ENCODE measurements at places on chromosomes 1 and 21.

- no peak for DNase-seq
These were observed 43.4 kb downstream of the EIF2D start for GRCh38 chr1:206568779-206569352.

GRCh38 chr1:246691622-246692495 lies 32.4 kb upstream of the SCCPDH start:
- no peak for DNase-seq

- DNase-seq = no peak
These were observed 270.2 kb upstream of the CSF3R start for GRCh38 chr1:36752891-36753361.

- no peak for DNase-seq
These were observed 42.0 kb downstream of the TM2D1 start for GRCh38 chr1:61682891-61683290.

GRCh38 chr1:17765444-17766411 lies 10.6 kb downstream of the ACTL8 start:
- peak; percentile 73 for DNase-seq

- DNase-seq = peak; percentile 51
These were observed 249.1 kb upstream of the NR5A2 start for GRCh38 chr1:199778324-199778955.

GRCh38 chr1:42944246-42944928 lies 14.3 kb downstream of the SLC2A1 start:
- no peak for DNase-seq

GRCh38 chr1:101960142-101960541 lies 36.6 kb downstream of the OLFM3 start:
- no peak for DNase-seq

DNA sequence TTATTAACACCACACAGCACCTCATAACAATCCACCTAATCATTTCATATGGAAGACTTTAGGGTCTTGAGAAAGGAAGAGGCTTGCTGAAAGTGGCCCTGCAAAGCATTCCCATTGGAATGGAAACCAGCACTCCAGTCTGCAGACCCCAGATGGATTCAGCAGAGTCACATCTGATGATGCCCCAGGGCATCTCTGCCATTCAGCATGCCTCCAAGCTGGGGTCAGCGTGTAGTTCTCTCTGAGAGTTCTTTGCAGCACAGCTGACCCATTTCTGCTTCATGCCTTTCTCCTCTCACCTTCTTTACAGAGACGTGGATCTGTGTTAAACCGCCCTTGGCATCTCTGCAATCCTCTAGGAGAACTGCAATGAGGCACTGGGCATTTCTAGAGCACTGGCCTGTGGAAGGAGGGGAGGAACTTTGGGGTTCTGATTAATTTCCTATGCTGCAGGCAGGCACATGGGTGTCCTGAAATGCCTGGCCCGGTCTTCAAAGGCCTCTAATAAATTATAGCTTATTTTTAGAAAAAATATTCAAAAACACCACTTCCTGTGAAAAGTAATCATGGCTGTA lies 2.6 kb upstream of the LUZP1 start:
- DNase-seq = no peak

GRCh38 chr1:165837838-165838364 lies 10.5 kb downstream of the UCK2 start:
- DNase-seq = no peak

DNA sequence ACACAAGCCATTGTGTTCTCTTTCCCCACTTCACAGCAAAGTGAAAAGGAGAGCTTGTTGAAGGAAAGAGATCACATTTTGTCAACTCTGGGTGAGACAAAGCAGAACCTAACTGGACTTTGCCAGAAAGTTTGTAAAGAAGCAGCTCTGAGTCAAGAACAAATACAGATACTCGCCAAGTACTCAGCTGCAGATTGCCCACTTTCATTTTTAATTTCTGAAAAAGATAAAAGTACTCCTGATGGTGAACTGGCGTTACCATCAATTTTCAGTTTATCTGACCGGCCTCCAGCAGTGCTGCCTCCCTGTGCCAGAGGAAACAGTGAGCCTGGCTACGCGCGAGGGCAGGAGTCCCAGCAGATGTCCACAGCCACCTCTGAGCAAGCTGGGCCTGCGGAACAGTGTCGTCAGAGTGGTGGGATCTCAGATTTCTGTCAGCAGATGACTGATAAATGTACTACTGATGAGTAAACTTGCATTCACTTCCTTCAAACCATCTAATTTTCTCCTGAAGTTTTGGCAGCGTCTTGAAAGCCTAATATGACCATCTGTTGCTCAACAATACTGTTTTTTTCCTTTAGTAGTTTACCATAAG lies 43.7 kb downstream of the BACH1 start:
- DNase-seq = peak; percentile 97

GRCh38 chr1:202961220-202961880 lies 3.2 kb upstream of the ADIPOR1 start:
- no peak for DNase-seq

GRCh38 chr1:212205843-212206242 lies 79.4 kb upstream of the PPP2R5A start:
- DNase-seq = no peak

GRCh38 chr21:36966821-36967768 lies 626 bp upstream of the HLCS start:
- no peak for DNase-seq

DNA sequence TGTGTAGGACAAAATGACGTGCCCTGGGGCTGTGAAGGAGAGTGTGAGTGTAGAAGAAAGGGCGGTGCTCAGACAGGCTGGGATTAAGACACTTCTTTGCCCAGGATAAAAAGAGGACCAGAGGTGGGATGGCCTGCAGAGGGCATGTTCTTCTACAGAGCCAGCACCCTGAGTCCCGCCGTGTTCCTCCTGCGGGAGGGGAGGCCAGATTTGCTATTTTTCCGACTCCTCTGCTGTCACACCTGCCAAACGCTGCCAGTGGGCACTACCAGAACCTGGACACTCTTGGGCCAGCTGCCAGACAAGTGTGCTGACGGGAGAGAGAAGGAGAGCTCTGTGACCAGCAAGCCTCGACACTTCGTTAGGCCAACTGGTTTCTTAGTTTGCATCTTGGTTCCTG lies 206.4 kb downstream of the PLD5 start:
- DNase-seq = no peak

- no peak for DNase-seq
These were observed 102.4 kb downstream of the FAM78B start for GRCh38 chr1:166064313-166064926.

GRCh38 chr1:1298861-1299685 lies 8.7 kb downstream of the ACAP3 start:
- DNase-seq = peak; percentile 15

- no peak for DNase-seq
These were observed 178.5 kb downstream of the ZC3H11B start for GRCh38 chr1:219434285-219434922.

DNA sequence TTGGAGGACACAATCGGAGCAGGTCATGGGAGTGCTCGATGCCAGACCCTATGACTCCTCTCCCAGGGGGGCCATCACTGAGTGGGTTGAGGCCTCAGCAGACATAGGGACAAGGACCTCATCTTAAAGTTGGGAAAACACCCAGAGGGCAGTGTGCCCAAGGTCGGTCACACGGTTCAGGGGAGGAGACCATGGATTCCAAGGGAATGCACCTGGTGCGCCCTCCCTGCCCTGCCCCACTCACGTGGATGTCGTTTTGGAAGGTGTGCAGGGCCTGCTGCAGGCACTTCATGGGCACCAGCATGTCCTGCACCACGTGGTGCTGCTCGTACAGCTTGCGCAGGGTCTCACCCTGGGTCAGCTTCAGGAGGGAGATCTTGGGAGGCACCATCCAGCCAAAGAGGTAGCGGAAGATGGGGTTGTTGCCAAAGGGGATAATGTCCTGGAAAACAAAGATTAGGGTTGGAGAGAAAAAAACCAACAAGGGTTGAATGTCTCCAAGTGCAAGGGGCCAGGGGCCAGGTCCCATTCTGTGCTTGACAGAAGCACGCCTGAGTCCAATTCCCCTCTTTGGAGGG lies 33.1 kb downstream of the DHCR24 start:
- DNase-seq = no peak

DNA sequence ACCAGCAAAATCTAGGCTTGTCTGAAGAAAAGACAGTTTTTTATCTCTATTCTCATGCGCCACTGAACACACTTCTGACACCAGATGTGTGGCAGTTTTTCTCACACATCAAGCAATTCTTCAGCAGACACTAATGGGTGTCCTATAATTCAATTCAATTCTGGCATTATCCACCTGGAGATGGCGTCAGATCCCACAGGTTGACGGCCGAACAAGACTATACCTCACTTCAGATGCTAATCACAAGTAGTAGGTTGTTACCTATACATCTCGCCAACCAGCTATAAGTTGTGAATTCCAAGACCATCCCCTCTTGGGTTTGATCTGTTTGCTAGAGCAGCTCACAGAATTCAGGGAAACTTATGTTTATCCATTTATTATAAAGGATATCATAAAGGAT lies 89.9 kb upstream of the ARTN start:
- no peak for DNase-seq

DNA sequence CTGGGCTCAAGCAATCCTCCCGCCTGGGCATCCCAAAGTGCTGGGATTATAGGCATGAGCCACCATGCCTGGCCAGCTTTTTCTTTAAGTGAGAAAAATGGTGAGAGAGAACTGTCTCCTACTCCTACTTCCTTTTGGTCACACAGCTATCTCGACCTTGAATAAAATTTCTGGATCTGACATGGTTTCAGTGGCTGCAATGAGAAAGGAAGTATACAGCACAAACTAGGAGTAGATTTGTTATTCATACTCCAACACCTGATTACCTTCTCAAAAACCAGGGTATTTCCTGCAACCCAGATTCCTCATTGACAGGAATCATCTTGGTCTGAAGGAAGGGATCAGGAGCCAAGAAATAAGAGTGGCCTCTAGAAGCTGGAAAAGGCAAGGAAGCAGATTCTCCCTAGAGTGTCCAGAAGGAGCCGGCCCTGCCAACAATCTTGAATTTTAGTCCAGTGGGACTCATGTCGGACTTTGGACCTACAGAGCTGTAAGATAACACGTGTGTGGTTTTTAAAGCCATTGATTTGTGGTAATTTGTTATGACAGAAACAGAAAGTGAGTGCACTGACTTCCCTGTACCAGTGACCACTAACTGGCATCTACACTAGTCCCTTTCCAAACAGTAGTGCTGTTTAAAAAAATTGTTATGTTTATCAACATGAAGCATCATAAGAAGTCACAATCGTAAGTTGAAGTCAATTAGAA lies 516.6 kb downstream of the SMYD3 start:
- no peak for DNase-seq

GRCh38 chr1:55844322-55844721 lies 629.2 kb upstream of the USP24 start:
- DNase-seq = no peak

DNA sequence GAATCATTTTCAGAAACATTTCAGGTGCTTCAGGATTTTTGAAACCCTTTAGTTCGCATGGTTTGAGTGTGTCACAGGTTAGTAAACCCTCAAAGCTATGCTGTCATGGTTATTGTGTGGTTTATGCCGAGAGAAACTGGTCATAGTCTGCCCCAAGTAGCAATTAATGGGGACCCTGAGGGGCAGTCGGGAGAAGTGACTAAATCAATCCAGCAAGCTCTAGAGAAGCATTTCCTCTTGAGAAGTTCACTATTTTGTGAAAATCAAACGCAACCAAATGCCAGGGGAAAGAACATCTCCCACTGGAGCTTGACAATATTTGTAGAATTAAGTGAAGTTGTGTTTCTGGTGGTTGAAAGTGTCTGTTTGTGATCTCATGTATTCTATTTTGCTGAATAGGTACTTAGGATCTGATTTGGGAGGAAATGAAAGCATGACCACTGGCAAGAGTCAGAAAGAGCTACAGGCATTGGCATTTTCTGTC lies 63.0 kb upstream of the BACH1 start:
- DNase-seq = no peak

DNA sequence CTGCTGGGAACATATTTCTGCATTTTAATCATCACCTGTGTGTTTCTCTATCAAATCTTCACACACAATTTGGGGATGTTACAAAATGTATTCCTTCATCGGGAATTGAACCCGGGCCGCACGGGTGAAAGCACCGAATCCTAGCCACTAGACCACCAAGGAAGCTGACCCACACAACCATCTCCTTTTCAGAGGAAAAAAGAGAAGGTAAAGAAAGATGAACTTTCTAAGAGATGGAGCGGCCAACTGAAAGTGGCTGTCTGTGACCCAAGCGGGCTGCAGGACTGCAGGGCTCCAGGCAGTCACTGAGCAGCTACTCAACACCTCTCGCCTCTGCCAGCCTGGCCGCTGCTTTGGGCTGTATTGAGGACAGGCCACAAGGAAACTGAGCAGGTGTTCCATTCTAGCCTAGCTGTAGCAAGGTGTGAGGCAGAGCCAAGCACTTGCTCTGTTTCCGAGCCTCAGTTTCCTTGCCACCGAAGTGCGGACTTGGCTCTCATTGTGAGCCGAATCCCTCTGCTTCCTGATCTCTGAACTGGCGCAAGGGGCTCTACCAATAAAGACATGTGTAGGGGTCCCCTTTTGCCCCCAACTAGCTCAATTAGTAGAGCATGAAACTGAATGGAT lies 156.9 kb upstream of the NBPF11 start:
- peak; percentile 10 for DNase-seq

- DNase-seq = peak; percentile 23
These were observed 383.4 kb downstream of the USP25 start for GRCh38 chr21:16113052-16113715.

DNA sequence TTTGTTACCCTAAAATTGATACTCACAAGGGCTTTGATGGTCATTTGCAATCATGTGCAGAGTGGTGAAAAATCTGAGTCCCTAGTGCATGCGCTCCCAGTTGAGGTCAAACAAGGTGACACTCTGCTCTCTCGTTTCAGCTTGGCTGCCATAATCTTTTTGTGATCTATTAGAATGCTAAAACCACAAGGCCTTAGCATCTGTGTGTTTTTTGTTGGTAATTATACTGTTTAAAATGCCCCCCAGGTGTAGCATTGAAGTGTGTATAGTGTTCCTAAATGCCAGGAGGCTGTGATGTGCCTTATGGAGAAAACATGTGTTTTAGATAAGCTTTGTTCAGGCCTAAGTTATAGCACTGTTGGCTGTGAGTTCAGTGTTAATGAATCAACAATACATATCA lies 89.3 kb downstream of the PLD5 start:
- DNase-seq = no peak

- DNase-seq = peak; percentile 55
These were observed 231.3 kb upstream of the VAMP3 start for GRCh38 chr1:7539769-7540175.

DNA sequence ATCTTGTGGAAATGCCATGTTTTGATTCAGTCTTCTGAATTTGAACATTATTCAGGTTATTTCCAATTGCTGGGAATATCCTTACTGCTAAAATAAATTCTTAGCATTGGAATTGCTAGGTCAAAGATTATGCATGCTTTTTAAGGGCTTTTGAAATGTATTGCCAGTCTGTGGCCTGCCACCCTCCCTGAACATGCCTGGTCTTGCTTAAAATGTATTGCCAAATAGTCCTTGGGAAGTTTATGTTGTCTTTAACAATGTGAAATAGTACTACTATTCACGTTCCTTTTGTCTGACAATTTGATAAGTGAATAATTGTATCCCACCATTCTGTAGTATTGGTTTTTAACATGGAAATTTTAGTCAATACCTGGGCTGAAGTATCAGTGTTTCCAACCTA lies 13.6 kb downstream of the TARDBP start:
- no peak for DNase-seq
